ENCODE measurements at places on chromosomes 5 and 9.
A peak's percentile ranks its signal among the peaks of the same experiment; 100 is the strongest.

DNA sequence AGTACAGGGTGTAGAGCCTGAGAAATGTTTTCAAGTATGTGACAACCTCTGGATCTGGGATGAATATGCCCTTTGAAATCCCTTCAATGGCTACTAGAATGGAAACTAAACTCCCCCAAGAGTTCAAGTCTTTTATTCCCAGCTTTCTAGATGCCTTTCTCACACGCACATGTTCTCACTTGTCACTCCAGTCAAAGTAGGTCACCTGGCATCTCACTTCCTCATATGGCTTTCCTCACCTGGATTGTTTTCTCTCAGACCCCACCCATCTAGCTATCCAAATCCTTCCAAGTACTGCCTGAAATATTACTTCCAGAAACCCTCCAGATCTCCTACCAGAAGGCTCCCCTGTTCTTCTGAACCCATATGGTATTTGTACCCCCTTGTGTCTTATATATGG is 615.4 kb upstream of the KLF4 start:
- no peak for DNase-seq

DNA sequence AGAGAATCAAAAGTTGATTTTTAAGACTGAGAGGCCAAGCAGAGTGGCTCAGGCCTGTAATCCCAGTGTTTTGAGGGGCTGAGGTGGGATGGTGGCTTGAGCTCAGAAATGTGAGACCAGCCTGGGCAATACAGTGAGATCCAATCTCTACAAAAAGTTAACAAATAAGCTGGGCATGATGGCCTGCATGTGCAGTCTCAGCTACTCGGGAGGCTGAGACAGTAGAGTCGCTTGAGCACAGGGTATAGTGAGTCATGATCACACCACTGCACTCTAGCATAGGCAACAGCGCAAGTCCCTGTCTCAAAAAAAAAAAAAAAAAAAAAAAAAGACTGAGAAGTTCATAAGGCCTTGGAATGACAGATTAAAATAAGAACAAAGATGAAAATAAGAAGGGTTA is 177.2 kb downstream of the TMEM232 start:
- DNase-seq: no peak

- DNase-seq: peak; percentile 41
These were observed 139.5 kb upstream of the KLF9 start for GRCh38 chr9:70553707-70554673.

- peak; percentile 87 for DNase-seq
These were observed 233.6 kb downstream of the ACTL7B start for GRCh38 chr9:108621991-108622855.

DNA sequence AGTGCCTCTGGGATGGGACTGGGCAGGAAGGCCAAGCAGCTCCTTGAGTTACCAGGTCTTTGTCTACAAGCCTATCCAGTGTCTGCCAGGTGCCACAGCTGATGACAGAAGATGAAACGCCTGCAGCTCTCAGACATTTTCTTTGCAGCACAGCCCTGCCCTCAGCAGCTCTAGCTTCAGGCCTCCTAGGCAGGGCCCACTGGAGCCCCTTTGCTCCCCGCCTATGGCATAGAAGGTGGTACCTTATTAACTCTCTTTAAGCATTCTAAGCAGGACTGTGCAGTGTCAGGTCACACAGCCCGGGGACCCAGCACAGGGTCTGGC is 1.3 kb upstream of the SKP1 start:
- DNase-seq: no peak
